ENCODE measurements at places on chromosomes 6 and 20.

DNA sequence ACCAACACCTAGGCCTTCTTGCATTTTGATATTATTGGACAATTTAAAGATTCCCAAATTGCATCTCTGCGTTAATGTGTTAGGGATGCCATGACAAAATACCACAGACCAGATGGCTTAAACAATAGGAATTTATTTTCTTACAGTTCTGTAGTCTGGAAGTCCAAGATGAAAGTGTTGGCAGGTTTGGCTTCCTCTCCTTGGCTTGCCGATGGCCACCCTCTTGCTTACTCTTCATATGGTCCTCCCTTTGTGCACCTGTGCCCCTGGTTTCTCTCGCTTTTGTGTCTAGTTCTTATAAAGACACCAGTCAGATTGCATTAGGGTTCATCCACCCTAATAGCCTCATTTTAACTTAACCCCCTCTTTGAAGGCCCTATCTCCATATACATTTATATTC, 842.4 kb upstream of the FLRT3 start:
- DNase-seq = no peak

DNA sequence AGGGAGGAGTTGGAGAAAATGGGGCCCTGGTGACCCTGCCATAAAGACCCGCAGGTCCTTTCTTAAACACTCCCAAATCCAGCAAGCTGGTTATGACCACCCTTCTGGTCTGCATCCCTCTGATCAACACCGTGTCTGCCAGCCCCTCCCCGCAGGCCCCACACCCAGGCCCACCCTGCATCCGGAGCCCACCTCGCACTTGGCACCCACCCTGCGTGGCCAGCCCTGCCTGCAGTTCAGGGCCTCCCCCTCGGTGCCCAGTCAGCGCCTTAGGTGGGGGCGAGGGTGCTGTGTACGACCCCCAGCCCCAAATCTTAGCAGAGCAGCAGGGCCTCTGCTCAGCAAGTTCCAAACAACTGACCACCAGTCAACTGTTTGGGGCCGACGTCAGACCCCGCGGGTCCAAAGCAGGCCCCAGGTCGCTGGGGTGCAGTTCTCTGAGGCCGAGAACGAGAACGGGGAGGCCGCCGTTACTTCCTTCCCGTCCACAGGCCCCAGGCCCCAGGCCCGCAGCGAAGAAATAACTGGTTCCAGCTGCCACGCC, 1.2 kb downstream of the ACSS1 start:
- DNase-seq = no peak

DNA sequence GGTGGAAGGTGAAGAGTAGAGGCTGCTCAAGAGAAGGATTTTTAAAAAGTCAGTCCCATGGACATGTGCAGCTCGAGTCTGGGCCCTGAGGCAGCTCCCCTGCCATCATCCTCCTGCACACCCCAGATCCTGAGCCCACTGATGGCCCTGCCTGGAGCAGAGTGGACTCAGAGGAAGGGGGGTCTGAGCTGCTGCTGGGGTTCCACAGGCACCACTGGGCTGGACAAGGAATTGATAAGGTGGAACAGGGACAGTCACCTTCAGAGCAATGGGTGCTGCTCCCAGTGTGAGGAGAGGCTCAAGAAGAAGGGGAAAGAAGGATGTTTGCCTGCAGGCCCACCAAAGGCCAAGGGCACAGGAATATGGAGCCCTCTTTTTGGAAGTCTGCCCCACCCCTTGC, 6.2 kb downstream of the ULBP2 start:
- no peak for DNase-seq

DNA sequence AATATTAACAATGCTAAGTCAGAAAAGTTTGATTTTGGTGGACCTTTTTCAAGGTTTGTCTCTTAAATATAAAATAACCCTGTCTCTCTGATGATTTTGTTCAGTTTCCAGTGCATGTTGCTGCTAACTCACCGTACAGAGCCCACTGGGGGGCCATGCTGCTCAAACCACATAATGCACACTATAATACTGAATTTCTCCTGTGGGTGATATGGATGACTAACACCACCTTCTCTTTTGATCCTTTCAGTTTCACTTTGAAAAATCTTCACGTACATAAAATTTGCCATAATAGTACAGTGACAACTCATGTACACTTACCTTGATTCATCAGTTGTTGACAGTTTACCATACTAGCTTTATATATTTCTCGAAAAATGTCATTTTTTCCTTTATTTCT, 506.6 kb upstream of the MAN1A1 start:
- no peak for DNase-seq

- no peak for DNase-seq
Observed at GRCh38 chr20:49479785-49480184, 2.7 kb downstream of the KCNB1 start.

GRCh38 chr6:161141173-161141572, 132.7 kb downstream of the AGPAT4 start:
- DNase-seq = peak; percentile 6

GRCh38 chr6:1770435-1770843, 160.7 kb downstream of the FOXC1 start:
- DNase-seq = no peak

- DNase-seq = no peak
Observed at GRCh38 chr20:33158637-33159385, 9.1 kb upstream of the BPIFA2 start.

- DNase-seq = no peak
Observed at GRCh38 chr6:90459225-90459758, 127.6 kb downstream of the MAP3K7 start.

GRCh38 chr6:116392132-116393013, 21.6 kb downstream of the DSE start:
- DNase-seq = no peak

GRCh38 chr6:27129095-27129815, 118.2 kb upstream of the PRSS16 start:
- no peak for DNase-seq

GRCh38 chr20:19756761-19757486, 1.1 kb upstream of the RIN2 start:
- DNase-seq = no peak

GRCh38 chr6:137811121-137811915, 55.7 kb upstream of the TNFAIP3 start:
- DNase-seq = no peak
